ENCODE measurements at places on chromosomes 2 and 18.

- DNase-seq, result no peak
Measured at GRCh38 chr2:147031897-147032296, 812.9 kb upstream of the ACVR2A start.

GRCh38 chr2:240280621-240281020, 140.2 kb upstream of the OTOS start:
- DNase-seq, result no peak

DNA sequence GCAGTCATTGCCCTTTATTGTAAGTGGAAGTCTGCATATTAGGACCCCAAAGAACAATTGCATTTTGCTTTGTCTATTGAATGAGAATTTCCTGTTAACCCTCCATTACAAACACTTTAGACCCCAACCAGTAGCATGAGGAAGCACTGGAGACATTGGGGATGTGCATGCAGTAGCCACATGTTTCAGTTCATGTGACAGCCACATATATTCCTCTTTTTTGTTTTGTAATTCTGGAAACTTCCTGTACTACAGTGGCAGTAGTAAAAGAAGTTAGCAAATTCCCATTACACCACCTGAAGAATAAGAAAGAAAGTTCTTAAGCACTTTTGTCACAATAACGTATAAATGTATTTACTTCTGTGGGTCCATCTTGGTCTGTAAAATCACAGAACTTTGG, 281.1 kb upstream of the SLC14A2 start:
- DNase-seq, result no peak

DNA sequence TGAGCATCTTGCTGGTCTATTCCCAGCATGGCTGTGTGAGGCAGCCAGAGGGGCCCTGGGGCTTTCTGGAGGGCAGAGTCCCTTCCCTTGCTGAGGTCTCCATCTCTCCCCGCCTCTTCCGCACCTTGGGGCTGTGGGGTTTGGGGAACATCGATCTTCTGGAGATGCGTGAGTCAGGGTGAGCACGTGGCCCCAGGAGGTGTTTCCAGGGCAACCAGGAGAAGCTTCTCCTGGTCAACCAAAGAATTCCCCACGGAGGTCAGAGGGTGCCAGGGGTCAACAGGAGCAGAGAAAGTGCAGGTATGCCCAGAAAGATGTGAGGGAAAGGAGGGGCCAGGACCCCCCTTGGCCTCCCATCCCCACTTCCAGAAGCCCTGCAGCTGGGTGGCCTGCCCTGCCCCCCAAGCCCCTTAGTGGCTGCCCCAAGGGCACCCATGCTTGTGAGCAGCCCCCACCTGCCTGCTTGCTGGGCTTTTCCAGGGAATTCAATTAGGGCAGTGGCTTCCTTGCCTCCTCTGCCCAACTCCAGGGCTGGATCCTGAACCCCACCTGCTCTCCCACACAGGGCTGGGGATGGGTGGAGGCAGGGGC, 2.8 kb upstream of the PROM2 start:
- no peak for DNase-seq

GRCh38 chr2:219521066-219521880, 7.0 kb downstream of the ASIC4 start:
- DNase-seq, result no peak

DNA sequence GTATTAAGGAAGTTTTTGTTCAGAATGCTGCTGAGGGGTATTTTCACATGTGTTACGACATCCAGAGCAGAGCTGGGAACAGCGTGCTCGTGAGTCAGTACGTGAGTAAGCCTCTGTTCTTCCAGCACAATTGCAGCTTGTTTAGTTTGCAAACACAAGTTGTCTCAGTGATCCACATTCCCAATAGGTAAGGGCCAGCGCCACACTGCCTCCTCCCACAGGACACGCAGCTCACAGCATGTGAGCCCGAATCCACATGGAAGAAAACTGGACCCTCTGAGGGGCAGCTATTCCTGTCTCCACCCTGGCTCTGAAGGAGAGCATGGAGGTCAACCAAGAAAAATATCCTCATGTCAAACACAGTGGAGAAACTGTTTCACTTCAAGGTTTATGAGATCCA, 173.9 kb upstream of the PID1 start:
- no peak for DNase-seq
